GM12878 (cell line): ENCODE measurements at places on chromosomes 1 and 21.

- no peak for DNase-seq
These were observed 32.8 kb downstream of the RNASEL start for GRCh38 chr1:182556279-182556678.

DNA sequence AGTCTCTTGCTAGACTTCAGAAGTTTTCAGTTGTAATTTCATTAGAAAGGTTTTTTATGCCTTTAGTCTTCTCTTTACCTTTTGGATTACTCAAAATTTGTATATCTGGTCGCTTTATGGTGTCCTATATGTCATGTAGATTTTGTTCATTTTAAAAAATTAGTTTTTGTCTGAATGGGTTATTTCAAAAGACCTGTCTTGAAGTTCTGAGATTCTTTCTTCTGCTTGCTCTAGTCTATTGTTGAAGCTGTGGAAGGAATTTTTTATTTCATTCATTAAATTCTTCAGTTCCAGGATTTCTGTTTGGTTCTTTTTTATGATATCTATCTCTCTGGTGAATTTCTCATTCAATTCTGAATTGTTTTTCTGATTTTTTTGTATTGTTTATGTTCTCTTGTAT lies 46.5 kb upstream of the GCLM start:
- no peak for DNase-seq

DNA sequence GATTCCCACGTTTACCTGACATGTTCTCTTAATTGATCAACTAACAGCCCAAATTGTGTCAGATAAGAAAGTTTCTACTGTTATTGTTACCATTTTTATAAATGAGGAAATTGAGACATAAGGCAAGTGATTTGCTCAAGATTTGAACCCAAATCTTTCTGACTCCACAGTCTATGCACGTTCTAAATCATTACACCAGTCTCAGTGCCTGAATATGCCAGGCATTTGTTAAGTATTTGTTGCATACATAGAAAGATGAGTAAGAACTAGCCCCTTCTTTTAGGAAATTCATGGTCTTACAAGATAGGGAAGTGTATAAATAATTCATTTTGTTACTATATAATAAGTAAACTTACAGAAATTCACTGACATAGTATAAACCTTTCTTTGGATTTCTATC lies 7.1 kb upstream of the CD101 start:
- DNase-seq: no peak

DNA sequence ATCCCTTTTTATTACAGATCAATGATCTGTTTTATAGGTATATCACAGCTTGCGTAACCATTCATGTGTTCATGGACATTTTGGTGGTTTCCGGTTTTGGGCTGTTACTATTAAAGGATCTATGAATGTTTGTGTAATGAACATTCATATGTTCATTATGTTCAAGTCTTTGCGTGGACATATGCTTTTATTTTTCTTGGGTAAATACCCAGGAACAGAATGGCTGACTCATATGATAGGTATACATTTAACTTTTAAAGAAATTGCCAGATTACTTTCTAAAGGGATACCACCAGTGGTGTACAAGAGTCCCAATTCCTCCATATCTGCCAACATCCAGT lies 73.7 kb downstream of the SPATA46 start:
- no peak for DNase-seq

DNA sequence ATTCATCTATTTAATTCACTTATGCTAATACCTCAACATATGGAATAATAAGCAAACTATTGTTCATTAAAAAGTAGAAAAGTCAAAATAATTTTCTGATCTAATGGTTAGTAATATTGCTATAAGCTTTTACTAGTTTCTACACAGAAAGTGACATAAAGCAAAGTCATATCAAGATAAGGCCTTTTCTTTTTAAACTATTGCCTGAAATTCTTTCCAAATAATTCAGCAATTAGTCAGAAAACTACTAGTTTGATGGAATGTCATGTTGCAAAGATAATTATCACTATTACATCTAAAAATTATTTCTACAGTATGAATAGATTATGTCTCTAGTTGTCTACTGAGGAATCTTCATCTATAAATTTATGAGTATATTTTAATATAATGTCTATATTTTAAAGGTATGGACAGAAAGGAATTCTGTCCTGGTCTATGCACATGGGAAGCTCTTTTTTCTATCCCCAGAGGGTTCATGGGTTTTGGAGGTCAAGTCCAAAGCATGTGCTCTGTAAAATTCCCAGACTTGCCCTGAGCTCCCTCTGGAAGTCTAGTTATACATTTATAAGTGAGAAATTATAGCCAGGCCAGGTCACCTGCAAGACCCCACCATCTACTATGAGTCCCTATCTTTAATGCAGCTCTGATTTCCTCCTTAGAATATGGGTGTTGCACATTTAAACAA lies 84.6 kb upstream of the DPYD start:
- no peak for DNase-seq

DNA sequence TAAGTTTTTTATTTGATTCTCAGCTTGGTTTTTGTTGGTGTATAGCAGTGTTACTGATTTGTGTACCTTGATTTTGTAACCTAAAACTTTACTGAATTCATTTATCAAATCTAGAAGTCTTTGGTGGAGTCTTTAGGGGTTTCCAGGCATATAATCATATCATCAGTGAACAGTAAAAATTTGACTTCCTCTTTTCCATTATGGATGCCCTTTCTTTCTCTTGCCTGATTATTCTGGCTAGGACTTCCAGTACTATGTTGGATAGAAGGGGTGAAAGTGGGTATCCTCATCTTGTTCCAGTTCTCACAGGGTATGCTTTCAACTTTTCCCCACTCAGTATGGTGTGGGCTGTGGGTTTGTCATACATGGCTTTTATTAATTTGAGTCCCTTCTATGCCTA lies 23.6 kb upstream of the MAB21L3 start:
- DNase-seq: no peak

DNA sequence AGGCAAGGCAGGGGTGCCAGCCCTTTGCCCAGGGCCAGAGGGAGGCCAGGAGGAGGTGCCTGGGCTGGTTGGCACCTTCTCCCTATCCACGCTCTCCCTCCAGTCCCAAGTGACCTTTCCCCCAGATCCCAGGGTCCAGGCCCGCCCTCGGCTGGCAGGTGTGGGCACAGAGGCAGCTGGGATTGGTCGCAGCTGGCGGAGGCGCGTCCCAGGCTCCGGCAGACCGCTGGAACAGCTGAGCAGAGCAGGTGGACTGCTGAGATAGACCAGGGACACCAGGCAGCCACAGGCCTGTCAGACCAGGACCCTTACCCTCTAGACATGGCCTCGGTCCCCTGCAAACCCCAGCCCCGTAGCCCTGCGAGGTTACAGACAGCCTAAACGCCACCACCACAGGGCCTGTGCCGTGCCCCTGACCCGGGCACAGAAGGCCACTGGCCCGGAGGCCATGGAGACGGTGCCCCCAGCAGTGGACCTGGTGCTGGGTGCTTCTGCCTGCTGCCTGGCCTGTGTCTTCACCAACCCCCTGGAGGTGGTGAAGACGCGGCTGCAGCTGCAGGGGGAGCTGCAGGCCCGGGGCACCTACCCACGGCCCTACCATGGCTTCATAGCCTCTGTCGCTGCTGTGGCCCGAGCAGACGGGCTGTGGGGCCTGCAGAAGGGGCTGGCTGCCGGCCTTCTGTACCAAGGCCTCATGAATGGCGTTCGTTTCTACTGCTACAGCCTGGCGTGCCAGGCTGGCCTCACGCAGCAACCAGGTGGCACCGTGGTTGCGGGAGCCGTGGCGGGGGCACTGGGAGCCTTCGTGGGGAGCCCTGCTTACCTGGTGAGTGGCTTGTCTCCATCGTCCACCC lies at the start of gene SLC25A34:
TSS of gene SLC25A34 (plus strand) at position 221 of the 854 bp plus-strand sequence. CDS start at position 449, 228 bp downstream.
- DNase-seq: no peak

DNA sequence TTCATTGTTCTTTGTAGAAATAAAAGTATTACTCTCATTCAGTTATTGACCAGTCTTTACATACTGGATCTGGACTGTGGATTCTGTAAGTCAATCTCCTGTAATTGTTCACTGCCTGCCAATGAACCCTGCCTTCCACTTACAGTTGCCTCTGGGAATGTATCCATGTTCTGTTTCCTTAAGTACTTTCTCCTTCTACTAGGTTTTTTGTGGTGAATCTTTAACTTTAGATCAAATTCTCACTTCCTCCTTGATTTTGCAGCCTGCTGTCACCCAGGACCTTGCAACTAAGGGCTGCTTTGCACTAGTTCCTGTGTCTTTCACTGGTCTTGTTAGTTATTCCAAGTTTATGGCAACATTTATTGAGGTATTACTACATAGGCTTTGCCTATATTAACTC lies 28.2 kb upstream of the ANKRD13C start:
- DNase-seq: no peak

GRCh38 chr1:201330541-201330940 lies 46.9 kb downstream of the TNNT2 start:
- DNase-seq: no peak

GRCh38 chr1:48084826-48085225 lies 87.6 kb upstream of the TRABD2B start:
- DNase-seq: no peak

- no peak for DNase-seq
These were observed 396.0 kb upstream of the USP24 start for GRCh38 chr1:55611123-55611522.

DNA sequence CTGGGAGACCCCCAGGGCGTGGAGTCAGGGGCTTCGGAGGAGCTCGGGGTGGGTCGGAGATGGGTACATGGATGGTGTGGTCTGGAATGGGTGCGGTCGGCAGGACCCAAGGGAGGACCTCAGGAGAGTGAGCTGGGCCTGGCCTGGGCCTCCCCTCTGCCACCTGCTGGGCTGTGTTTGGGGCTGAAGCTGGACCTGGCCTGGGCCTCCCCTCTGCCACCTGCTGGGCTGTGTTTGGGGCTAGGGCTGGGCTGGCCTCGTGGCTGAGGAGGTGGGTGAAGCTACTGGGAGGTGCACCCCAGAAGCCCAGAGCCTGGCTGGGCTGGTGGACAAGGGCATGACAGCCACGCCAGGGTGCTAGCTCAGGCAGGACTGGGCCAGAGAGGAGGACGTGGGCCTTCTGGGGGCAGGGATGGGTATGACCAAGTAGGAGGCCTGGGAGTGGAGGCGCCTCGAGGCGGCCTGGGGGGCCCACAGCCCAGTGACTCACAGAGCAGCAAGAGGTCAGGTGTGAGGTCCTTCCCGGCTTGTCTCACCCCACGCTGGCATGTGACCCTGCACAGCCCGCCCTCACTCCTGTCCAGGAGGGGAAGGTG lies 14.5 kb downstream of the SAMD11 start:
- DNase-seq: no peak
